ENCODE measurements at places on chromosomes 13 and 19.

- no peak for DNase-seq
Observed at GRCh38 chr19:35038623-35039512, 2.7 kb upstream of the HPN start.

- DNase-seq, result no peak
Observed at GRCh38 chr13:46571909-46572595, 19.1 kb downstream of the LRCH1 start.

GRCh38 chr19:5479958-5480357, 24.7 kb downstream of the ZNRF4 start:
- DNase-seq, result no peak

DNA sequence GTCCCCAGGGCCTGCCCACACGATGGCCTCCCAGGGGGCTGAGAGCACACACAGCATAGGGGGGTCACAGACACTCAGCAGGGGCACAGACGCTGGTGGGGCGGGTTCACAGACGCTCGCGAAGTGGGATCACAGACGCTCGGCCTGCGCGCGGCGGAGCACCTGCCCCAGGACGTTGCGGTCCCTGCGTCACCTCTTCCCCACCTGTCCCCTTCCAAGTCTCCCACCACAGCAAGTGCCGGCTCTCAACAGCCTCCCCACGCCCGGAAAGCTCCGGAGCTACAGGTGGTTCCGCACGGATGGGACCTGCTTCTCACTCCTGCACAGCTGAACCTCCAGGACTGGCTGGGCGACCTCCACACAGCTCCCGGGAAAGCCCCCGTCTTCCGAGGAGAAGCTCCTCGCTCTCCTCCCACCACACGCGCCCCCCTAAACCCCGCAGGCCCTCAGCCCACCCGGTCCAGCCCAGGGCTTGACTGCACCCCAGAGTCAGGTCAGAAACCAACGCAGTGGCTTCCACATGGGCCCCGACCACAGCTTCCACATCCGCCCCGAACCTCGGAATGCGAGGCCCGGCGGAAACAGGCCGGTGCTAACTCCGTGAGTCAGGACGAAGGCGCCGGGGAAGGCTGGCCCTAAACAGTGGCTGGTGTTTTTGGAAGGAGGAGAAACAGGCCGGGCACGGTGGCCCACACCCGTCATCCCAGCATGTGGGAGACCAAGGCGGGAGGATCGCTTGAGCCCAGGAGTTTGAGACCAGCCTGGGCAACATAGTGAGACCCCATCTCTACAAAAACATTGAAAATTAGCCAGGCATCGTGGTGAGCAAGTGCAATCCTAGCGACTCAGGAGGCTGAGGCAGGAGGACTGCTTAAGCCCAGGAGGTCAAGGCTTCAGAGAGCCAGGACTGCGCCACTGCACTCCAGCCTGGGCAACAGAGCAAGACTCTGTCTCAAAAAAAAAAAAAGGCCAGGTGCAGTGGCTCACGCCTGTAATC, 16.5 kb downstream of the BTBD2 start:
- no peak for DNase-seq

GRCh38 chr19:53910170-53910518, 1.1 kb downstream of the CACNG7 start:
- no peak for DNase-seq

DNA sequence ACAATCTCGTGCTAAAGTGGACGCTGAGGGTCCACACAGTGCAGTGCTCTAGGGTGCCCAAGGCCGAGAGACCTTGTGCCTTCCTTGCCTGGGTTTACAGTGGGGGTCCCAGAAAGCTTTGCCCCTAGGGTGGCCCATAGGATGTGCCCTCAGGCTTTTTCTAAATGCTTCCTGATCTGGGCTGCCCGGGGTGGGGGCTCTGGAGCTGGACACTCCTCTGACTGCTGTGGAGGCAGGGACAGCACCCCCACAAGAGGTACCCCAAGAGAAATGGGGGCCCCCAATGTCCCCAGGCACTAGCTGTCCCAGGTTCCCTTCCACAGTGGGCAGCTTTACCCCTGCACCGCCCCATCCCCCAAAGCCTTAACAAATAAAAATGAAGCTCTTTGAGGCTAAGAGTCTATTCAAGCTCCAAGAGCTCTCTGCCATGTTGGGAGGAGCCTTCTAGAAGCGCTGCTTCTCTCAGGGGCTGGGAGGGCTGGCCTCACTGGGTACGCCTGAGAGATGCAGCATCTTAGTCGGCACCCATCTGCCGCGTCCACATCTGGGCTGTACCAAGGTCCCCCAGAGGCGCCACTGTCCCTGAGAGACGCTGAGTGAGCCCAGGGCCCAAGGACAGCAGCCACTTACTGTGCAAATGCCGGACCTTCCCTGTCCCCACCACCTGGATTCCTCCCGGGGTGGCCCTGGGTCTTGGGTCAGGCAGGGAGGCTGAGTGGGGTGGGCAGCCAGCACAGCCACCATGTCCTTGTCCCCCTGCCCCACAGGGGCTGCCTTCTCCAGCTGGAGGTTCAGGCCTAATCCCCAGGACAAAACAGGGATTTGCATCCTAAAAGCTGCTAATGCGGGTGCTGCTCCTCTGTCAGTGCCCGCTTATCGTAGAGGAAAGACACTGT, 27.4 kb downstream of the CEBPA start:
- no peak for DNase-seq

DNA sequence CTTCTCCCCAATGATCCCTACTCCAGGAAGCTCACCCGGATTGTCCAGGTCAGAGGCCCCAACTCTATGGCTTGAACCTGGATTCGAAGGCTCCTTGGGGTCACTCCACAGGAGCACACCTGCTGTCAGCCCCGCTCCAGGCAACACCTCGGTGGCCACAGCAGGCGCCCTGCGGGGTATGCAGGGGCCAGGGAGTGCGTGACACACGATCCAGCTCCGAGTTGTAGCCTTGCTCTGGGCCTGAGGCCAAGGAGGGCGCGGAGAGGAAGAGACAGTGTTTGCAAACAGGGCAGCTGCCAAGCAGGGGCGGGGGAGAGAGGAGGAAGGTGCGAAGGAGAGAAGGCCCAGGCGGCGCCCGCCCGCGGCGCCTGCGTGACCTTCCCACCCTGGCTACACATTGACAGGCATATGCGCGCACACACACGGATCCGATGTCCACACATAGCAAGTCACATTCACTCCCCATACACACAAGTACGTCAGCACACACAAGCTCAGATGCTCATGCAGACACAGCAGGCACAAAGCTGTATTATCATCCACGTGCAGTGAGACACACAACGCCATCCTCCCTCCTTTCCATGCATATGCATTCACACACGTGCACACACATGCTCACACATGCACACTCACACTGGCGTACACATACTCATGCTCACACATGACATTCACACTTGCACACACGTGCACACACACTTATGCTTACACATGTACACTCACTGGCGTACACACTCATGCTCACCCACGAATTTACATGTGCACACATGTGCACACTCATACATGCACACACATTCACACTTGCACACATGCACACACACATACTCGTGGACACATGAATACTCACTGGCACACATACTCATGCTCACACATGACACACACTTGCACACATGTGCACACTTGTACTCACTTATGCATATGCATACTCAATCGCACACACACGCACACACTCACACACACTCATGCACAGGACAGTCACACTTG, 10.4 kb downstream of the SBK2 start:
- no peak for DNase-seq

DNA sequence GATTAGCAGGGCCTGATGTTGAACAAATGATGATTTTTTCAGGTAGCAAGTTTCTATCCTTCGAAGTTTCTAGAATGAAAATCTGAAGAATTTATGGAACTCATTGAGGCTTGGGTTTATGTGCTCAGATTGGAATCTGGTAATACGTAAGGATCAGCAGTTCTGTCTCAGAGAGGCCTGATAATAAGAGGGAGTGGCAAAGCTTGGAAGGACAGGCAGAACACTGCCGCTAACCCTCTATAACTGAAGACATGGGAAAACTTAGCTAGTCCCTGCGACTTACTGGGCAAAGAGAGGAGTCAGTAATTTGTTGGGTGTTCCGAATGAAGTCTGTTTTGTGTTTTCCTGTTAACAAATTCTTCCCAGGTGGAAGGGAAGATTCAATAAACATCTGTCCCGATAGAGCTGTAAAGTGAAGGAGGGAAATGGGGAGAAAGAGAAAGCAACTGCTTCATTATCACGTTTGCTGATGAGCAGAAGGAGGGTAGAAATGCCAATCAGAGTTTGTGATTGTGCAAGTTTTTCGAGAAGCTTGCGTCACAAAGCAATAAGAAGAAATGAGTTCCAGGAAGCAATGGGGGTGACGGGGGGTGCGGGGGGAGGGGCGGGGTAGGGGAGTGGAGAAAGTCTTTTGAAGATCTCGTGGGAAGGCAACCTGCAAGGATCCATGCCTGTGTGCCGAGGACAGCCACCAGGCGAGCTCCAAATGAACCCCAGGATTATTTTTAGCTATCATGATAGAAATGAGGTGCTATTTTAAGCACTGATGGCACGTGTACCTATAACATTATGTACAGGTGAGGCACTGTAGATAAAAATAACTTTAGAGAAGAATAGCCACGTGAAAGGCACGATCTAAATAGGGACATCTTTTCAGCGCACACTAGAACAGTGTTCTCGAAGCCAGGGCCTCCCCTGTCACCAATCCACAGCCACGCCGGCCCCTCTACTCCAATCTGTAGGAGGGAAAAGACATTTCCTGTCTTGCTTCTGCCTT, 224.1 kb downstream of the FGF9 start:
- DNase-seq, result no peak

DNA sequence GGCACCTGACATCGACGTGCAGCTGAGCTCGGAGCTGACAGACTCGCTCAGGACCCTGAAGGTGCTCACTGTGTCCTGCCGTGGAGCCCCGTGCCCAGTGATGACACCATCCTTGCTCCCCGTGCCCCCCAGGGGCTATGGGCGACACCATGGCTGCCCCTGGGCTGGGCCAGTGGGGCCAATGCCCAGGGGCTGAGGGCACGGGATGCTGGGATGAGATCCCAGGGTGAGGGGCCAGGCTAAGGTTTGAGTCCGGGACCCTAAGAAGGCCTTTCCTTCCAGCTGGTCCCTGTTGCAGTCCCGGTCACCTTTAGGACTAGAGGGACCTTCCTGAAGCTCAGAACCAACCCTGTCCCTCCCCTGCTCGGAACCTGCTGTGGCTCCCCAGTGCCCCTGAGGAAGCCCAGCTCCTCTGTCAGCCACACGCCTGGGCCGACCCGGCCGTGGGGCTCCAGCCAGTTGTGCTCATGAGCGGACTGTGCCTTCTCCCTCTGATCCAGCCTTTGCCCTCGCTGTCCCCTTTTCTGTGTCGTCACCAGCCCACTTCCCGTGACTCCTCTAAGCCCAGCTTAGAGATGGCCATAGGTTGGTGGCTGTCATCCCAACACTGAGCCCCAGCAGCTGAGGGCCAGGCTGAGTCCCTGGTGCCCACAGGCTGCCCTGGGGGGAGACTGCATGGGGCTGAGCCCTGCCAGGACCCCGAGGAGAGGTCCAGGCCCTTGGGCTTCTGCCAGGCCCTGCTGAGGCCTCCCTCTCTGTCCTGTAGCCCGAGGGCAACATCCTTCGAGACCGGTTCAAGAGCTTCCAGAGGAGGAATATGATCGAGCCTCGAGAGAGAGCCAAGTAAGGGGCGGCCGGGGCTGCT, 10.6 kb downstream of the NOP53 start:
- DNase-seq, result no peak

- no peak for DNase-seq
Observed at GRCh38 chr13:109758937-109759480, 27.4 kb downstream of the IRS2 start.

DNA sequence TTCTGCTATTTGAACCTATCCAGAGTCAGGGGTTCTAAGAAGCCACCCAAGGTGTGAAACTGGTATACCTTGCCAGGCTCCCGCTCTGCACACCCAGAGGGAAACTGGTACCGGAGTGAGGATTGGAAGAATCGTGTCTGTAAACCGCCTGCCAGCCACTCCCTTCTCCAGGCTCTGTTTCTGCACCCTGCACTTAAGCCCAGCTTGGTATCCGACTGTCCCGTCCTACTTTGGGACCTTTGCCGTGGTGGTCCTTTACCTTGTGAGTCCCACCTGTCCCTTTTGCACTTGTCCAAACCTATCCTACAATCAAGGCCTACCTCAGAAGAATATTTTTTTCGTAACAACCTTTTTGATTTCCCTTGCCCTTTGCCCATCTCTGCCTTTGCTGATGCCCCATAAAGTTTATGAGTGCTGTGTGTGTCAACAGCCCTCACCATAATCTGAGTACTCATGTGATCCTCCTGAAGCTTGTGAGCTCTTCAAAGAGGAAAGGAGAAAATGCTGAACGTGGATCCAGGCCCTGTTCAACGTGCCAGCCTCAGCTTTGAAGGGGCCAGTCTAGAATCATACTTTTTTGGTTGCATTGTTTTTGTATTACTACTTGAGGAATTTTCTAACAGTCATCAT, 44.7 kb downstream of the GARRE1 start:
- no peak for DNase-seq

- no peak for DNase-seq
Observed at GRCh38 chr13:105969761-105970160, 565.7 kb downstream of the EFNB2 start.

DNA sequence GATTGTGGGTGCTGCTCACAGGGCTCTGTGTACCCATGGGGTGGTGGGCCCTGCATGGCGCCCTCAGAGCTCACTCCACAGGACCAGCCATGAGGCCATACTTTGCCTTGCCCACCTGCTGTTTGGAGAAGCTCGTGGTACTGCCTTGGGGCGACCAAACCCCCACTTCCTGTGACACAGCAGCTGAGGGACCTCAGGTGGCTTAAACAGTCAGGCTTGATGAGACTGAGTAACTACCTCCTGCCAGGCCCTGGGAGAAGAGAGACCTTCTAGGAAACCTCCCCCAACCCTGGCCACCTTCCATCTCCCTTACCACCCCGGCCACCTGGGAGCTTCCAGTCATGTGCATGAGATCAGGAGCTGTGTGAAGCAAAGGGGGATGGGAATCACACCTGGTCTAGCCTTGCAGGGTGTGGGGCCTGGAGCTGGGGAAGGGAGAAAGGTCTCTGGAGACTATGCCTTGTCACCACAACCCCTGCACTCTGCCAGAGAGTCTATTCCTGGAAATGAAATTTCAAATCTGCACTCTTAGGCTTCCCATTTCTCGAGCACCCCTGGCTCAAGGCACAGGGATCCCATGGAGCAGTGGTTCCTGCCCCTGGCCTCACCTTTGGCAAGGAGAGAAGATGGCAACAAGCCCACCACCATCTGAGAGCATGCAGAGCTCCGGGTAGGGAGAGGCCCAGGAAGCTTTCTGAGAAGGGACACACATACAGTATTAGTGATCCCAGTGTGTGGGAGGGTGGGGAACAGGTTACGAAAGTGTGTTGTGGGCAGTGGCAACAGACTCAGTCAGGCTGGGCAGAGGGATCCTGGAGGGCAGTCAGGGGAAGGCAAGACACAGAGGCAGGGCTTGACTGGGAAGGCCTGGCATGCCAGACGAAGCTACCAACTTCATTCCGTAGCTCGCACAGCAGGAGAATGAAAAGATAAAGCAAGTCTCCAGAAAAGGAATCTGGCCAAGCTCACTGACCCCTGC, 125.0 kb downstream of the URI1 start:
- DNase-seq, result no peak

GRCh38 chr13:77390391-77390790, 63.5 kb upstream of the MYCBP2 start:
- no peak for DNase-seq

- no peak for DNase-seq
Observed at GRCh38 chr19:5553892-5554291, 13.9 kb downstream of the TINCR start.

GRCh38 chr19:48779636-48780035, 24.3 kb downstream of the FGF21 start:
- DNase-seq, result no peak
